ENCODE measurements at places on chromosomes 4 and X.

- H3K4me3 ChIP-seq: no peak overlapping the region
- H3K4me1 ChIP-seq: no peaks in the 10 kb centered on the region
- no peaks in the 10 kb centered on the region for H3K27me3 ChIP-seq
Observed at GRCh38 chr4:126058596-126058995, 743.8 kb downstream of the FAT4 start.

GRCh38 chrX:110321081-110321480 is 3.2 kb upstream of the AMMECR1 start:
- H3K27ac ChIP-seq: no peak overlapping the region
- no peak for DNase-seq
- no peaks in the 10 kb centered on the region for H3K36me3 ChIP-seq
- H3K27me3 ChIP-seq: peaks cover 43% of the 10 kb centered on the region

- no peak for DNase-seq
- no peak overlapping the region for H3K4me3 ChIP-seq
- H3K27ac ChIP-seq: no peak overlapping the region
- H3K36me3 ChIP-seq: peaks cover 10% of the 10 kb centered on the region
Observed at GRCh38 chrX:78116766-78117165, 12.7 kb downstream of the PGK1 start.

DNA sequence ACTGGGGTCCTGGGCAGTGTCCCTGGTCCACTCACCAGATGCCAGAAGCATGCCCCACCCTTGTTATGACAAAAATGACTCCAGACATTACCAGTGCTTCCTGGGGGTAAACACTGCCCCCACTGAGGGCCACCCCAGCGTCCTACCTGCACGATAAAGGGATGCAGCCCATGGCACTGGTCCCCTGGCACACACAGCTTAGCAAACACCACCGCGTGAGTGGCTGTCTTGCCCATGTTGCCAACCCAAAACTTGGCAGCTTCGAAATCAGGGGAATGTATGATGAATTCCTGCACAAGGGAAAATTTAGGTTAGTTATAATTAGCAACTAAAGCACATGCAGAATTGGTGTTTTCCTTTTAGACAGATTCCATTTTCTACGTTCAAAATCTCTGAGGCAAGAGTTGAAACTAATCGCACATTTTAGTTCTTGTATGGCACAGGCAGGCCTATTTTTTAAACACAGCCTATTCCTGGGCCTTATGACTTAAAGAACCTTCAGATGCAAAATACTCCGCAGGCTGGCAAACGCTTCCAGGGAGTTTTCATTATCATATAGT is 30.4 kb downstream of the ACOX3 start:
- H3K27ac ChIP-seq: no peak overlapping the region
- DNase-seq: no peak
- no peak overlapping the region for H3K4me3 ChIP-seq

GRCh38 chrX:129403974-129404669 is 119.2 kb downstream of the SMARCA1 start:
- H3K27ac ChIP-seq: no peak overlapping the region
- H3K4me3 ChIP-seq: no peak overlapping the region
- peaks cover 36% of the 10 kb centered on the region for H3K36me3 ChIP-seq
- no peak for DNase-seq
- H3K27me3 ChIP-seq: no peaks in the 10 kb centered on the region
- H3K4me1 ChIP-seq: no peaks in the 10 kb centered on the region

- H3K4me1 ChIP-seq: peaks cover 31% of the 10 kb centered on the region
- no peak for DNase-seq
- no peaks in the 10 kb centered on the region for H3K36me3 ChIP-seq
- H3K4me3 ChIP-seq: no peak overlapping the region
Observed at GRCh38 chrX:97452283-97452682, 568.6 kb downstream of the RPA4 start.

GRCh38 chrX:53642337-53642736 is 44.2 kb downstream of the HUWE1 start:
- no peaks in the 10 kb centered on the region for H3K4me1 ChIP-seq
- H3K4me3 ChIP-seq: no peak overlapping the region
- H3K27ac ChIP-seq: no peak overlapping the region
- H3K36me3 ChIP-seq: peaks cover 19% of the 10 kb centered on the region

Data from neural crest cell (in vitro differentiated cells).